Osteoblast (primary cell): ENCODE measurements at places on chromosomes 16 and 17.
A peak's percentile ranks its signal among the peaks of the same experiment; 100 is the strongest.

- H3K4me1 ChIP-seq: peaks cover 7% of the 10 kb centered on the region
- peak overlapping the region; percentile 75 for H3K27ac ChIP-seq
- H3K27me3 ChIP-seq: no peaks in the 10 kb centered on the region
- peak; percentile 92 for DNase-seq
- H3K36me3 ChIP-seq: no peaks in the 10 kb centered on the region
Observed at GRCh38 chr17:836151-836550, 54.0 kb downstream of the MRM3 start.

DNA sequence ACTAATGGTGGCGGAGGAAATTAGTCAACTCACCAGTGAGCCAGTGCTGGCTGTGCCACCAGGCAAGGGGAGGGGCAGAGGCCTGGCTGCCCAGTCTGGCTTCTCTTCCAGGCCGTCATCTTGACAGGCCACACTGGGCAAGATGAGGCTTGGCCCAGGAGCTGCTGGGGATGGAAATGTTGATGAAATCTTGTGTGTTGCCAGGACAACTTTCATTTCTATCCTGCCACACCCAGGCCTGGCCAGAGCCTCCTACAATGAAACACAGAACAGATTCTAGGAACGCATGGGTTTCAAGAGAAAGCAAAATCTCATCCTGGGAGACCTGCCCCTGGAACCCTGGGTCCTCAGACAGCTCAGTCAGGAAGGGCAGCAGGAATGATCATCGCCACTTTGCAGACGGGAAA, 9.3 kb downstream of the HEXIM2 start:
- H3K36me3 ChIP-seq: peaks cover 4% of the 10 kb centered on the region
- DNase-seq: peak; percentile 91
- peak overlapping the region; percentile 85 for H3K27ac ChIP-seq
- H3K4me1 ChIP-seq: peaks cover 33% of the 10 kb centered on the region
- no peaks in the 10 kb centered on the region for H3K27me3 ChIP-seq

GRCh38 chr16:49828533-49829267, 27.2 kb downstream of the ZNF423 start:
- peak overlapping the region; percentile 59 for H3K27ac ChIP-seq
- H3K4me1 ChIP-seq: peaks cover 29% of the 10 kb centered on the region
- H3K4me3 ChIP-seq: no peak overlapping the region

DNA sequence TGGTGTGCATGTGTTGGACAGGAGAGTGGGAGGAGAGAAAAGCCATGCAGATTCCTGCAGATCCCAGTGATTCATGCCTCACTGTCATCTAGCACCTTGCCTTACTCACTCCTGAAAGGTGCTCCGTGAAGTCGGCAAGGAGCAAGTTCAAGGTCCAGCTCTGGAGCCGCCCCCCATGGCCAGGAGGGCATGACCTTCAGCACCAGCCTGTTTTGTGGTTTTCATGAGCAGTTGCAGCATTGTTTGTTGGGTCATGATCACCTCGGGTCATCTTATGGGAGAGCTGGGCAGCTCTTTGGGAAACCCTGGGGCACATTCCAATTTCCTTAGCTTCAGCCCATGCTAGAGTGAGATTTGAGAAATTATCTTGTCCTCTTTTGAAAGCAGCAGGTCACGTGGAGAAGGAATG, 137.5 kb upstream of the IRX3 start:
- H3K4me1 ChIP-seq: peaks cover 16% of the 10 kb centered on the region
- H3K4me3 ChIP-seq: no peak overlapping the region
- no peaks in the 10 kb centered on the region for H3K36me3 ChIP-seq
- no peak for DNase-seq

DNA sequence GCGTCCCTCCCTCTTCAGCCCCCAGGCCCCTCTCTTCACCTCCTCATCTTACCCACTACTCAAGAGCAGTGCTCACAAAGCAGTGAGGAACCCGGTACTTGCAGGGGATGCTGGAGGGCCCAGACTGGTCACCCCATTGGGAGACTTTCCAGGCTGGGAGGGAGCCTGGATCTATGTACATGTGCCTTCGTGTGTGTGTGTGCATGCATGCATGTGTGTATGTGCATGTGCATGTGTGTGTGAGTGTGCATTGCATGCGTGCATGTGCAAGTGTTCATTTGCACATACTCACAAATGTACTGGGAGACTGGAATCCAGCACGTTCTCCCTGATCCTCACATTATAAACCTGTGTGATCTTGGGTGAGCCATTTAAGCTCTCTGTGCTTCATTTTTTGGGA, 696.0 kb upstream of the EEF2KMT start:
- H3K27ac ChIP-seq: no peak overlapping the region
- no peak for DNase-seq
- H3K4me1 ChIP-seq: no peaks in the 10 kb centered on the region
- H3K4me3 ChIP-seq: no peak overlapping the region
- no peaks in the 10 kb centered on the region for H3K27me3 ChIP-seq

DNA sequence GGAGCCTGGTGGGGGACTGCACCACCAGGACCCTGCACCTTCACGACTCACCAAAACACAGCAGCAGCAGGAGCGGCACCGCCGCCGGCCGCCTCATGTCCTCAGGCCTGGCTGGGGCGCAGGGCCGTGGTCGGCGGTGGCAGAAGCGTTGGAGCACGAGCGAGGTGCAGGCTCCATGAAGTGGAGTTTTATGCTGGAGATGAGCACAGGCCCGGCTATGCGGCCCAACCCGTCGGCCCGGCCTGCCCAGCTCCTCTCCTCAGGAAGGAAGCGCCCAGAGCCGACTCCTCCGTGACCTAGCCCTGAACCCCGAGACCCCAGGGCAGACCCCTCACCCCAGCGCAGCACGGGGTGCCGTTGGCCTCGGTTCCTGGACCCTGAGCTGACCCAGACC, at the start of gene PRSS27:
PRSS27 (minus strand) TSS at position 161 of the 394 bp plus-strand sequence; CDS start at position 97, 64 bp downstream.
- no peaks in the 10 kb centered on the region for H3K27me3 ChIP-seq
- no peaks in the 10 kb centered on the region for H3K4me1 ChIP-seq
- DNase-seq: peak; percentile 56
